ENCODE measurements at places on chromosomes 3 and 15.

DNA sequence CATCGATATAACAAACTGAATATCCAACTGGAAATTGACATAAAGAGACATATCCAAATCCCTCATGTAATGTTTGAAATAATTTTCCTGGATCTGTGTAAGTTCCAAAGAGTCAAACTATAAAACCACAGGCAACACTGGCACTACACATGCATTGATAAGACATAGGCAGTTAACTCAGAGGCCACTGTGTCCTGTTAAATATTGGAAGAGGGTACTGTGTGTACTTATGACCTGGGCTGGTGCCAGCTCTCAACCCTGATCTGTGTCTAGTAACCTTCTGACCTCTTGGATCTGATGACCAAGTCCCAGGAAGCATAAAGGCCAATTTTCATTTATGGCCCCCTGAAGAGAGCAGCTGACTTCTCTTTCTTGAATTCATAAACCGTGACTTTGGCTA lies 4.5 kb downstream of the NR1I2 start:
- no peak for DNase-seq

- DNase-seq = no peak
Measured at GRCh38 chr15:70547846-70548487, 215.4 kb downstream of the UACA start.

DNA sequence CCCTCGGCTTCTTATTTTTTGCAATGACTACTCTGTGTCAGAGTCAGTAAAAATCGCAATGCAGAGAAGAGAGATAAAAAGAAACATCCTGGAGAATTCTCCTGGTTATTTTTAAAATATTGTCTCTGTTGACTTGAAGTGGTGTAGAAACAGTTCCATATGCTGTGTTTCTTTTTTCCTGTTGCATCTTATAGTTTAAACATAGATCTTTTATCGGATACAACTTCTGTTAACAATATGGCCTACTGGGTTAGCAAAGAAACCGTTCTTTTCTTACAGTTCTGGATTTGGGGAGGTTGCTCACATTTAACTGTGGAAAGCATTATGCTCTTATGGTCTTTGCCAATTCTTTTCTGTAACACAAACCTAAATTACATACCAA lies 769.1 kb upstream of the CFAP20DC start:
- no peak for DNase-seq

DNA sequence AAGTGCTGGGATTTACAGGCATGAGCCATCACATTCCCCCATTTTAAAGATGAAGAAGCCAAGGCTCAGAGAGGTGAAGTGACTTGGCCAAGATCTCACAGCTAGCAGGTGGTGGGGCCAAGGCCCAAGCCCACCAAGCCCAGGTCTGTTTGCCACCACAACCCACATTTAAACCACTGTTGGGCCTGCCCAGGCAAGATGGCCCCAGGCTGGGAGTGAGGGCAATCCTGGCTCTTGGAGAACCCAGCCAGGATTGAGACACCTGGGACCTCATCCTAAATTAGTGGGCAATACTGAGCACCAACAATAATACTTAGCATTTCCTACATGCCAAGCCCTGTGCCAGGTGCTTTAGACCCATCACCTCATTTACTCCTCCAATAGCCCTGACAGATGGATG lies 6.9 kb downstream of the IGDCC3 start:
- DNase-seq = no peak

DNA sequence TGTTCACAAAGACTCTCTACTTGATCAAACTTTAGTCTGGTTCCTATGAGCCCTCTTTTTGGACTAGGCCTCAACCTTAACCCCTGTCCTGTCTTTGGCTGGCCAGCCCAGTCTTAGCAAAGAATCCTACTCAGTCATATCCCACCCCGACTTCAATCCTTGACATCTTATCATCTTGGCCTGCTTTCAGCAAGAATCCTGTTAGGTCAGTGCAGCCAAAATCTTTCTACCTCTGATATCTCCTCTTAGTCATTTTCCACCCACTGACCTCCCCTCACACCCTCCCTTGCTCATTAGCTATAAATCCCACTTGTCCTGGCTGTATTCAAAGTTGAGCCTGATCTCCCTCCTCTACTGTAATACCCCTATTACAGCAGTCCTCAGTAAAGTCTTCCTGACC lies 286.1 kb downstream of the MAGI1 start:
- DNase-seq = no peak

All from CD8-positive, alpha-beta memory T cell (primary cell).